ENCODE measurements at places on chromosomes 16 and 17.

GRCh38 chr17:35244341-35245195, 1.7 kb downstream of the SLFN5 start:
- peak; percentile 62 for DNase-seq

- no peak for DNase-seq
These were observed 8.5 kb downstream of the SSTR5 start for GRCh38 chr16:1080801-1081733.

- no peak for DNase-seq
These were observed 19.5 kb downstream of the PCTP start for GRCh38 chr17:55770196-55770870.

GRCh38 chr17:78130437-78131101, at the start of gene TMC8:
Gene TMC8, plus strand, starts transcription at chr17:78130771. Its CDS starts 818 bp downstream, at chr17:78131589.
- DNase-seq, result peak; percentile 73

GRCh38 chr17:2936351-2936750, 127.1 kb downstream of the OR1D5 start:
- no peak for DNase-seq

DNA sequence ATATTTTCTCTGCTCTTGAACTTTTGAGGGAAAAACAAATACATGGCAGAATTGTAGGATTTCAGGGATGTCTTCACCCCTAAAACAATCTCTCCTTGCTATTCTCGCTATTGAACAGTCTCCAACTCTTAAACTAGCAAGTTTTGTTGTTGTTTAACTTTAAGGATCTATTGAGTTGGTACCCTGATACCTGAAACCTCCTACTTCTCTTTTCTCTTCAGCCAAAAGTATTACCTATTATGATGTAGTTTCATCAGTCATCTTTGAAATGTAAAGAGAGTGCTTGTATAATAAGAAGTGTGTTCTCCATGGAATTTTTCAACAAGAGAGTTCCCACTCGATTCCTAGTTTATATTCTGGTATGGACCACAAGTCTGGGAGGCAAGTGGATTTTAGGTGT, 211.6 kb upstream of the TBX2 start:
- DNase-seq, result no peak

GRCh38 chr16:49399594-49400364, 26.2 kb downstream of the C16orf78 start:
- no peak for DNase-seq

- DNase-seq, result no peak
These were observed 7.4 kb downstream of the HS3ST3A1 start for GRCh38 chr17:13594310-13594709.

GRCh38 chr16:88773812-88774291, 11.2 kb downstream of the PIEZO1 start:
- DNase-seq, result no peak

DNA sequence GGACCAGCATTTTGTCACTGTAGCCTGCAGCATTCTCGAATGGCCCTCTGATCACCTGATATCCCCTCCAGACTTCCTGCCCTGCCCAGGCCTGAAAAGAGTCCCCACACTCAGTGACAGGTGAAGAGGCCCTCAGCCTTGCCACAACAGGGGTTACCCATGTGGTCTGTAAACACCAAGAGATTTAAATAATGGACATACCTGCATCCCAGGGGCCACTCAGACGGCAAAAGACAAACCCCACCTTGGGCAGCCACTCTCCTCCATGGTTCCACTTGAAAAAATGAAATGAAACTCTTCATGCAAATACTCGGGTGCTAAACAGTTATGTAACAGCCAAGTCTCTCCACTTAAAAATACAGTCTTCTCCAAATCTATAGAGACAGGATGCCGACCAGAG, 22.9 kb upstream of the PECAM1 start:
- DNase-seq, result no peak

DNA sequence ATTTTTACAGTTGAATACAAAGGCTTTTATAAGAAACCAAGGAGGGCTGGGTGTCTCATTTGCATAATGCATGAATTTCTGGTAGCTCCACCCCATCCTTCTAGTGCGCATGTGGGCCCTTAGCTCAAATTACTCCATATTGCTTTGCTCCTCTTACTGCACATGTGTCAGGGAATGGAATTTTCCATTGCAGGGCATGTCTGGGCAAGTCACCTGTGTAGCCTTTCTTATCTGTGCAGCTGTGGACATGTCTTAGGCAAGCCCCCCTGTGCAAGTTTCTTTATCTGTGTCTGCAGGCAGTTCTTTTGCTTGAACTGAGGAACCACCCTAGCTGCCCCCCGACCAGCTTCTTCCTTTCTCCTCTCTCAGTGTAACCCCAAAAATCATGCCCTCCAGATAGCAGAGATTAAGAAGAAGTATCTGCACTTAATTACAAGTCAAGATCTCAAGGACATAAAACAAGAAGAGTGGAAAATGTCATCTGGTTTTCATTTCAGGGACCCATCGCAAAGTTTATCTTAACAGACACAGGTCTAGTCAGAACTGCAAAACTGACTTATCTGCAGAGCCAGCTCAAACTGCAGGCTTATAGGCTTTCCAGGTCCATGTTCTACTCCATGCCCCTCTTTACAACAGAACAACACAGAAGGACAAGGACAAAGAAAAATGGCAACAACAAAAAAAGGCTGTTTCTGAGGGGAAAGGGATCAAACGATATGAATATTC, 137.9 kb upstream of the HS3ST4 start:
- no peak for DNase-seq

- no peak for DNase-seq
These were observed 315.8 kb downstream of the XYLT1 start for GRCh38 chr16:17154981-17155380.

DNA sequence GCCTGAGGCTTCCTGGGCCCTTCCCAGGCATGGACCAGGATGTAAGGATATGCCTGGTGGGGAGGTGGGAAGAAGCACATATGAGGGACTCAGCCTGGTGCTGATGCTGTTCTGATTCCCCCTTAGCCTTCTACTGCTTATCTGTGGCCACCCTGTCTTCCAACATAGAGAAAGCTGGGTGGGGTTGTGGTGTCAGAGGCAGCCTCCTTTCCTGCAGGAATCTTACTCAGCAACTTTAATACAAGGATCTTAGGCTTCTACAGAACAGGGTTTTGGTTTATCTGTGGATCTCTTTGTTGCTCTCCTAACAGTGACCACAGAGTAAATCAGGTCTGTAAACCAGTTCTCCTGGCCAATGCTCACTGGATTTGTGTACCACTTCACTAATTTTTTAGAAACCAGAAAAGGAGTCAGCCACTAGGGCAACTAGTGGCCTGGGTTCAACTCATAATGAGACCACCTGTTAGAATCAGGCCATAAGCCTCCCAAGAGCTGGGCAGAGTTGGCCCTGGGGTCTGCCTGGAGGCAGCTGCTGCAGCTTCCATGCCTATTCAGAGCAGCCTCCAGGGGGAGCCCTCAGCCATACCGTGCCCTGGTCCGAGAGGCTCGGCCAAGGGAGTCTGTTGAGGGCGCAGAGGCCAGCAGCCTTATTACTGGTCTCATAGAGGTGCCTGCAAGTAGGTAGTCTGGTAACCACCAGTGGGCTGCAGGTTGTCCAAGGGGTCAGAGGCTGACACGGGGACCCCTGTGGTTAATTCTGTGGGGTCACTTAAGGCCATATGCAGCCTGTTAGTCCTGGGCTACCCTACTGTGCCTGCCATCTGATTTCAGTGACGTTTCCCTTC, 7.1 kb downstream of the HAS3 start:
- DNase-seq, result no peak

- no peak for DNase-seq
These were observed 15.1 kb upstream of the PITPNM3 start for GRCh38 chr17:6571452-6571781.

DNA sequence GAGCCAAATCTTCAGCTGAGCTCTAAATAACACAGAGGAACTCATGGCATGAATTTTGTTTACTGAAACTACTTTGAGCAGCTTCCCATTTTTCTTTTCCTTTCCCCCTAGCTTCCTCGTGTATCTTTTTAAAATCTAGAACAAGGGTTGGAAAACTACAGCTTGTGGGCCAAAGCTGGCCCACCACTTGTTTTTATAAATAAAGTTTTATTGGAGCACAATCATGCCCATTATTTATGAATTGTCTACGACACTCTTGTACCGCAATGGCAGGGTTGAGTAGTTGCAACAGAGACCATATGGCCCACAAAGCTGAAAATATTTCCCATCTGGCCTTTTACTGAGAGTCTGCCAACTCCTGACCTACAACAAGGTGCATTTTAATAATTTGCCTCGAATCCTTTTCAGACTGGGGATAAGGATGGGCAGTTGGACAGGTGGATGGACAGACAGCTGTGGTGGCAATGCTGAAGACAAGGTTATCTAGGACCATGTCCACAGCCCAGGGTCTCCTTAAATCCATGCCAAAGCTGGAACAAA, 87.7 kb downstream of the RMI2 start:
- DNase-seq, result no peak

- DNase-seq, result no peak
These were observed 343.0 kb upstream of the DYNLRB2 start for GRCh38 chr16:80197741-80198201.

- no peak for DNase-seq
These were observed 154.9 kb upstream of the SDK2 start for GRCh38 chr17:73799096-73799495.

DNA sequence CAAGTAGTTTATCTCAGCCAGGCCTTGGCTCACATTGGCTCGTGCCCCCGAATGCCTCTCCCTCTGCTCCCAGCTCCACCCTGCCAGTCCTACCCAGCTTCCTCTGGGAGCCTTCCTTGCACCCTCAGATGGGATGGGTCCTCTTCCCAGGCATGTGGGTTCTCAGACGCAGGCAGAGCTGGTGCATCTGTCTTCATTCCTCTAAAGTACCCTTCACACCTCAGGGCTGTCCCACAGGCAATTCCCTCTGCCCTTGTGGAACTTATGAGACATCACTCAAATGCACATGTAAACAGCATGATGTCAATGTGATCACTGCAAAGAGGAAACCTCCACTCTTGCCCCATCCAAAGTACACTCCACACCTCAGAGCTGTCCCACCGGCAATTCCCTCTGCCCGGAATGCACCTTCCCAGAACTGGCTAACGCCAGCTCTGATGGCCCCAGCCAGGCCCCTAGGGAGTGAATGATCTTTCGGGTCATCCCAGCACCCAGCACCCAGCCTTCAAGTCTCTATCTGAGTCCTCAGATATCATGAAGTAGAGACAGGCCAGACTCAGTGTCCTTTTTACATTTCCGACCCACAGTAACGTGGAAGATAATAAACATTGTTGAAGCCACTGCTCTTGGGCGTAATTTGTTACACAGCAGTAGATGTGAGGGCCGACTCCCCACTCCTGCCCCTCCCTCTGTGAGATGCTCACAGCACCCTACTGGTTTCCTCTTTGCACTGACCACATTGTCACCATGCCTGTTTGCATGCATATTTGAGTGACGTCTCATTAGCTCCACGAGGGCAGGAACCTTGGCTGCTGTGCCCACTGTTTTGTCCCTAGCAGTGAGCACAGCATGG, 85.4 kb downstream of the N4BP1 start:
- no peak for DNase-seq

- DNase-seq, result no peak
These were observed 17.5 kb downstream of the EPN2 start for GRCh38 chr17:19254651-19255050.

GRCh38 chr16:82136956-82137821, 32.8 kb downstream of the MPHOSPH6 start:
- no peak for DNase-seq

DNA sequence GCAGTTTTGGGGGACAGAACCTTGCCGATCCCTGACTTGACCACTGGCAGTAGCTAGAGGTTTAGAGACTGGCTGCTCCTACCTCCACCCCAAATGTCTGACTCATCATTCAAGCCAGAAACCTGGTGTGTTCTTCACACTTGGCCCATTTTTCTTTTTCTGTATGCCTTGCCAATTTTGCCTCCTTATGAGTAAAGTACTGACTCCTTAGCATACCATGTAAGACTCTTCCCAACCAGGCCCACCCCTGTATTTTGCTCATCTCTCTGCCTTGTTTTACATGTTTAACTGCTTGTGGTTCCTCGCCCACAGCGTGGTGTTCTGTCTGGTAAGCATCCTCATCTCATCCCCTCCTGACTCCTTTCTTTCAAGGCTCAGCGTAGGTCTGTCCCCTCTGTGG, 37.9 kb downstream of the NUP88 start:
- no peak for DNase-seq

DNA sequence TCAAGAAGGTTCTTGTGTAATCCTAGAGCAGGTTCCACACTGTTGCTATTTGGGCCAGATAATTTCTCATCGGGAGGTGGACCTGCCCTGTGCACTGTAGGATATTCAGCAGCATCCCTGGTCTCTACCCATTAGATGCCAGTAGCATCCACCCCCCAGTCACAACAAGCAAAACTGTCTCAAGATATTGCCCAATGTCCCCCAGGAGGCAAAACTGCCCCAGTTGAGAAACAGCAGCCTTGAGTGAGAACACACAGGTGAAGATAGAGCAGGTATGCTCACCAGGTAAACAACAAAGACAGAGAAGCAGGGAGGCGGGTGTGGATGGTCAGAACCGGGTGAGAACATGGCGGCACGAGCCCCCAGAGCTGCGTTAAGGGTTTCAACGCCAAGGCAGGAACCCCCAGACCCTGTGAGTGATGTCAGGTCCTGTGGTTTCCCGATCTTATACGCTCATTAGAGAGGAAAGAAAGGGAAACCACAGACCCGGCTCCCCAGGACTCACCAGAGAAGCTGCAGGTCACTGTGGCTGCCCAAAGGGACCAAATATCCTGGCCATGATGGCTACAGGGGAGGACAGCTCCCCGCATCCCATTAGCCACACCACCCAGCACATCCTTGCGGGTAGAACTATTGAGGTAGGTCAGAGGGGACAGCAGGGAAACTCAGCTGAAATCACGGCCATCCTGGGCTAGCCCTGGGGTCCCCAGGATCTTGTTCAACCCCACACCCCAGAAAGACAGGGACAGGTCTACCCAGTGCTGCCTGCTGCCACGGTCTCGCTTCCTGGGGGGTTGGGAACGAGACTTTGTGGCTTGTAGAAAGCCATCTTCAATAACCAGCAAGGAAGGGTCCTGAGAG, 21.2 kb downstream of the CDC42EP4 start:
- DNase-seq, result no peak

- no peak for DNase-seq
These were observed 10.9 kb upstream of the UBALD2 start for GRCh38 chr17:76254275-76254674.

- no peak for DNase-seq
These were observed 46.1 kb downstream of the ZNRF1 start for GRCh38 chr16:75044800-75045361.

All from T follicular helper cell (primary cell).